Large intestine (tissue), 12 donors: ENCODE measurements at places on chromosomes 16 and 17.
A peak's percentile ranks its signal among the peaks of the same experiment; 100 is the strongest.

DNA sequence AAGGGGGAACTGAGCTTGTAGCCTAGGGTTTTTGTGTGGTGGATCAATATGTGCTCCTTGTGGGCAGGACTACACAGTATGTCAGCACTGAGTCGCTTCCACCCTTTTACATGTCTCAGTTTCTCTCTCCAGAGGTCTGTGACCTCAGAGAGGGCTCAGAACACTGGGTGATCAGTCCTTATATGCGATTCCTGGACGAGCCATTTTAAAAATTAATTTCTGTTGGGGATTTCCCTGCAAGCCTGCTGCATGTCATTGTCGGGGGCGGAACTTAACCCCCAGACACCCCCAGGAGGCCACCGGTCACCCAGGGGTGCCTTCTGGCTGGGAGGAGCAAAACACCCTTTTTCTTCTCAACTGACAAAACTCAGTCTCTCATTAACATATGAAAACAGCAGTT is 14.1 kb downstream of the DHRS7B start:
- peaks cover 3% of the 10 kb centered on the region for H3K36me3 ChIP-seq
- H3K27ac ChIP-seq = no peak overlapping the region
- no peaks in the 10 kb centered on the region for H3K27me3 ChIP-seq
- no peaks in the 10 kb centered on the region for H3K4me1 ChIP-seq

DNA sequence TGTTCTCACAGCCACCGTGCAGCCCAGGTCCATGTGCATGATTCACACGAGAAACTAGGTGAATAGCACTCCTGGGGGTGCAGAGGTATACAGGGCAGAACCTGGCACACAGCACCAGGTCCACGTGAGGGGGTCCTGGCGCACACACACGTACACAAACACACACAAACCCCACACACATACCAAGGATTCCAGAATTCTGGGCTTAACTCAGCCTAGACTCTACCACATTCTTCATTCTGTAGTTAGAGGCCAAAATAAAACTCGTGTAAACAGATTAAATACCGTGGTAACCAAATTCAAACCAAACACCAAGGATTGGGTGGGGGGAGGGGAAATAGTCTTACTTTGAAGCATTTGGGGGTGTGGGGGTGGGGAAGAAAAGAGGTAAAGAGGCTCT is 58.5 kb downstream of the XYLT1 start:
- no peak for DNase-seq
- H3K4me3 ChIP-seq = no peak overlapping the region
- H3K36me3 ChIP-seq = peaks cover 3% of the 10 kb centered on the region
- H3K4me1 ChIP-seq = no peaks in the 10 kb centered on the region
- H3K27ac ChIP-seq = no peak overlapping the region

DNA sequence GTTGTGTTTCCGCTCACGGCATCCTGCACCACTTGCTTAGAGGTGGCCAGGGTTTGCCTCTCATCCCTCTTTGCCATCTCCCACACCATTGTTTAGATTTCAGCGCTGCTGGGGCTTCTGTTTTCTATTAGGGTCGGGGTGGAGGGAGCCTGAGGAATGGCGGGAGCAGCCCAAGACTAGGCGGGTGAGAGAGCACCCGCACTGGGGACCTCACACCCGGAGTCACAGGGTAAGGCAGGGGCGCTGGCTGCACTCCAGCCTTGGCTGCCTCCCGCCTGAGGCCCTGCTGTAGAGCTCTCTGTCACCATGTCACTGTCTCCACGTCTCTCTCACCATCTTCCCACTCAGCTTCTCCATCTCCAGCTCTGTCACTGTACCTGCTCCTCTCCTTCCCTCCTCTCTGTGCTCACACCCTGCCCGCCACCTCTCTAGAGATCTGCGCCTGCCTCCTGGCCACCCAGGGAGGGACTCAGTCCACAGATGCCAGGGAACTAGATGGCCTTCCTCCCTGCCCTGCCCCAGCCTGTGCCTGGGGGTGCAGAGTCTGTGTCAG is 32.8 kb upstream of the ABCC3 start:
- no peak overlapping the region for H3K27ac ChIP-seq
- H3K4me1 ChIP-seq = peaks cover 3% of the 10 kb centered on the region
- H3K36me3 ChIP-seq = no peaks in the 10 kb centered on the region

DNA sequence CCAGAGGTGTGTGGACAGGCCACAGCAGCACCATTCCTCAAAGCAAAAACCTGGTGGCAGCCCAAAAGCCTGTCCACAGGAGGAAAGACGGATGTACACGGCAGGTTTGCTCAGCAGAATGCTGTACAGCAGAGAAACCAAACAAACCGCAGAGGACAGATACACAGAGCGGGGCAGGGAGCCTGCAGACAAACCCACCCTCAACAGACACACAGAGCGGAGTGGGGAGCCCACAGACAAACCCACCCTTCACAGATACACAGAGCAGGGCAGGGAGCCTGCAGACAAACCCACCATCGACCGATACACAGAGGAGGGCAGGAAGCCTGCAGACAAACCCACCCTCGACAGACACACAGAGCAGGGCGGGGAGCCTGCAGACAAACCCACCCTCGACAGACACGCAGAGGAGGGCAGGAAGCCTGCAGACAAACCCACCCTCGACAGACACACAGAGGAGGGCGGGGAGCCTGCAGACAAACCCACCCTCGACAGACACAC is 53.0 kb upstream of the METRNL start:
- H3K4me1 ChIP-seq = no peaks in the 10 kb centered on the region
- H3K27ac ChIP-seq = no peak overlapping the region
- no peak for DNase-seq
- H3K27me3 ChIP-seq = no peaks in the 10 kb centered on the region
- no peak overlapping the region for H3K4me3 ChIP-seq

GRCh38 chr16:12819126-12820117 is 15.7 kb upstream of the CPPED1 start:
- H3K27ac ChIP-seq = no peak overlapping the region
- H3K27me3 ChIP-seq = no peaks in the 10 kb centered on the region
- H3K36me3 ChIP-seq = no peaks in the 10 kb centered on the region
- H3K4me1 ChIP-seq = no peaks in the 10 kb centered on the region
- no peak overlapping the region for H3K4me3 ChIP-seq

- peak; percentile 67 for DNase-seq
- H3K4me1 ChIP-seq = peaks cover 8% of the 10 kb centered on the region
- H3K27ac ChIP-seq = peak overlapping the region; percentile 7
- no peaks in the 10 kb centered on the region for H3K27me3 ChIP-seq
- H3K4me3 ChIP-seq = no peak overlapping the region
Measured at GRCh38 chr17:19304209-19304608, 58.3 kb downstream of the B9D1 start.

GRCh38 chr16:56812884-56813283 is 52.1 kb upstream of the SLC12A3 start:
- no peak for DNase-seq
- H3K4me1 ChIP-seq = no peaks in the 10 kb centered on the region
- no peak overlapping the region for H3K4me3 ChIP-seq
- H3K27me3 ChIP-seq = no peaks in the 10 kb centered on the region

DNA sequence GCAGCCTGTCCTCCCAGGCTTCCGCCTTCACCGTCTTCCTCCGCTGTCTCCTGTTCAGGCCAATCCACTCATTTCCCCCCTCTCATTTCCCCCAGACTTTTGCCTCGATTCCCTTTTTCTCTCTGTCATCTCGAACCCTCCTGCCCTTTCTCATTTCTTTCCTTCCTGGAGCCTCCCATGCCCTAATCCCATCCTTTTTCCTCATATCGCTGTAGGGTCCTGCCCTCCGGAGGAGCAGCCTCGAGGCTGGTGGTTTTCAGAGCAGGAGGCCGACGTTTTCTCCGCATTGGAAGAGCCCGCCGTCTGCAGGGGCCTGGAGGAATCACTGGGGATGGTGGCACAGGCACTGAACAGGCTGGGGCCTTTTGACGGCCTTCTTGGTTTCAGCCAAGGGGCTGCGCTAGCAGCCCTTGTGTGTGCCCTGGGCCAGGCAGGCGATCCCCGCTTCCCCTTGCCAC is 597 bp downstream of the OVCA2 start:
- no peaks in the 10 kb centered on the region for H3K27me3 ChIP-seq
- peak; percentile 59 for DNase-seq
- peaks cover 42% of the 10 kb centered on the region for H3K36me3 ChIP-seq
- peak overlapping the region; percentile 77 for H3K27ac ChIP-seq
- peaks cover 12% of the 10 kb centered on the region for H3K4me1 ChIP-seq

DNA sequence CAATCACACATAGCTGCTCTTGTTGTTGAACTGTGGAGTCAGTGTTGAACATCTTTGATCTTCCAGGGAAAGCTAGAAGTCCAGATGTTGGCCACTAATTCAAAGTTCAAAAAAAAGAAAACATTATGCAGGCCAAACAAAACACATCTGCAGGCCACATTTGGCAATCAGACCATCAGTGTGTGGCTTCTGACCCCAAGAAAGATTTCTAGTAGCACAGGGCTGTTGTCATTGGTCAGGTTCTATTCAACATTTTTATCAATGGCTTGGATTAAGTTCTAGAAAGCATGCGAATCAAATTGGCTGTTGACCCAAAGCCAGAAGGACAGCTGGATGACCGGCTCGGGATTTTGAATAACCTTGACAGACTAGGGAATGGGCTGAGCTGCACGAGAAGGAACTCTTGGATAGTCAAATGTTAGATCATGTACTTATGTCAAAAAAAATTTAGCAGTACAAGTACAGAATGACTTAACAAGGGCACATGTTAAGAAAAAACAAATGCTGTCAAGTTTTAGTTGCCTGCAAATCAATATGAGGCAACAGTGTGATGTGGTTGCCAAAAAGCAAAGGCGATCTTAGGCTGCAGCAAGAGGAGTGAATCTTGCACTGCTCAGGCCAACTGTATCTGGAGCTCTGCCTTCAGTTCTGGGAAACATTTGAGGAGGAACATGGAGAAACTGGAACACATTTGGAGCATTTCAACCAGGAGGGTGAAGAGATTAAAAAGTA is 187.6 kb downstream of the RGS9 start:
- H3K27ac ChIP-seq = no peak overlapping the region
- H3K4me3 ChIP-seq = no peak overlapping the region
- no peaks in the 10 kb centered on the region for H3K36me3 ChIP-seq
- no peaks in the 10 kb centered on the region for H3K27me3 ChIP-seq
- no peak for DNase-seq

- no peak overlapping the region for H3K4me3 ChIP-seq
- DNase-seq = no peak
- no peak overlapping the region for H3K27ac ChIP-seq
- H3K27me3 ChIP-seq = no peaks in the 10 kb centered on the region
Measured at GRCh38 chr17:7312432-7313087, 2.6 kb downstream of the GPS2 start.

GRCh38 chr17:4899341-4900230 is at the start of gene C17orf107:
TSS of gene C17orf107 (plus strand) at chr17:4899536. CDS start at chr17:4899763, 227 bp downstream.
- H3K4me1 ChIP-seq = peaks cover 32% of the 10 kb centered on the region
- peak; percentile 79 for DNase-seq

- H3K4me1 ChIP-seq = peaks cover 28% of the 10 kb centered on the region
- DNase-seq = no peak
- peak overlapping the region; percentile 80 for H3K27ac ChIP-seq
- H3K27me3 ChIP-seq = no peaks in the 10 kb centered on the region
- no peaks in the 10 kb centered on the region for H3K36me3 ChIP-seq
Measured at GRCh38 chr17:78377858-78378224, 608 bp upstream of the PGS1 start.

DNA sequence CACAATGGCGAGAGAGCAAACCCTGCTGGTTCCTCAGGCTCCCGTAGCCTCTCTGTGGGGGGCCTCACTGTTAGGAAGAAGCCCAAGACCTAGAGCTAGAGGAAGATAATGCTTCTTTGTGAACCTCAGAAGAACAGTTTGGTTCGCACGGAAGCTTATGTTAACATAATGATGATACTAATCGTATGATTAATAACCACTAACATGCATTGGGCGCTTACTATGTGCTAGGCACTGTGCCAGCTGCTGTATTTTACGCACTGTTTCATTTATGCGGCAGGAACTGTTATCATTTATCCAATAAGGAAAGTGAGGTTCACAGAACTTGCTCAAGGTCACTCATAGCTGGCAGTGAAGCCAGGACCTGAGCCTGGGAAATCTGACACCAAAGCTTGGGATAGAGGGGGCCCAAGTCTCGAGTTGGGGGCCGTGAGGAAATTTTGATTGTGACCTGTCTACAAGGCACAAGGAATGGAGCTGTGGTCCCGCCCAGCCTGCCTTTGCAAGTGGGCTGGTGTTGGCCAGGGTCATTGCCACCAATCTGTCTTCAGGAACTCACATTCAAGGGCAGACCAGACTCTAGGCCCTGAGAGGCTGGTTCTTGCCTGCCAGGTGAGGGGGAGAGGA is 6.8 kb downstream of the PRCD start:
- no peak overlapping the region for H3K4me3 ChIP-seq
- peaks cover 12% of the 10 kb centered on the region for H3K4me1 ChIP-seq
- peaks cover 20% of the 10 kb centered on the region for H3K27me3 ChIP-seq
- DNase-seq = no peak
- no peaks in the 10 kb centered on the region for H3K36me3 ChIP-seq

DNA sequence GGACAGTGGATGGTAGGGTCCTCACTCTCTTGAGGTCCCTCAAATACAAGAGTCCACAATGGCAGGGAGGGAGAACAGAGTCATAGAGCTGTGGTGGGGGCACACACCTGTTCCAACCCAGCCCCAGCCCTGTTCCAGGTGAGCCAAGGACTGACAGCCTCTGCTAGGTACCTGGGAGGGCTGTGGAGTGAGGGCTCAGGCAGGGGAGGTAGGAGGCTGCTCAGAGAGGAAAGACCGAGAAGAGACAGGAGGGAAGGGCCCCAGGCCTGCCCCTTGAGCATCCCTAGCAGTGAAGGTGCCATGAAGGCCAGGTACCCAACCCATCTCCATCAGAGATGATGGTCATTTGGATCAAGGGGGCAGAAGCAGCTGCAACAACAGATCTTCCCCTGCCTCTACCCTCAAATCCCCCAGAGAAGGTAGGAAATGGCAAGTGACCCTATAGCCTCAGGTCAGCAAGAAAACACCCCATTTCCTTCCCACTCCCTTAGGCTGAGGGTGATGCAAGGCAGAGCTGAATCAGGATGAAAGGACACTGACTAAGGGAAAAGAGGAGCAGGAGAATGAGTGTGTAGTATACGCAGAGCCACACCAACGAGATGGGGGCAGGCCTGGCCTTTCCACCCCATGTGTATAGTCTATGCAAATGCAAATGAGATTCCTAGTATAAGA is 28.6 kb downstream of the CD300LG start:
- H3K27me3 ChIP-seq = no peaks in the 10 kb centered on the region
- H3K4me1 ChIP-seq = peaks cover 69% of the 10 kb centered on the region
- no peak for DNase-seq
- H3K27ac ChIP-seq = no peak overlapping the region

DNA sequence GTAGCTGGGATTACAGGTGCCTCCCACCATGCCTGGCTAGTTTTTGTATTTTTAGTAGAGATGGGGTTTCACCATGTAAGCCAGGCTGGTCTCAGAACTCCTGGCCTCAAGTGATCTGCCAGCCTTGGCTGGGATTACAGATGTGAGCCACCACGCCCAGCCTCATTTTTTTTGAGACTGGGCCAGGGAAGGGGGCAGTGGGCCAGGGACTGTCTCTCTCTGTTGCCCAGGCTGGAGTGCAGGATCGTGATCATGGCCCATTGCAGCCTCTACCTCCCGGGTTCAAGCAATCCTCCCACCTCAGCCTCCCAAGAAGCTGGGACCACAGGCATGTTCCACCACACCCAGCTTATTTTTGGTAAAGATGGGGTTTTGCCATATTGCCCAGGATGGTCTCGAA is 16.0 kb downstream of the RSL1D1 start:
- H3K4me1 ChIP-seq = no peaks in the 10 kb centered on the region
- DNase-seq = no peak
- no peaks in the 10 kb centered on the region for H3K27me3 ChIP-seq
- H3K27ac ChIP-seq = no peak overlapping the region
- peaks cover 40% of the 10 kb centered on the region for H3K36me3 ChIP-seq

GRCh38 chr16:3823427-3823826 is 57.1 kb downstream of the CREBBP start:
- no peak overlapping the region for H3K4me3 ChIP-seq
- DNase-seq = no peak
- H3K27me3 ChIP-seq = no peaks in the 10 kb centered on the region
- H3K27ac ChIP-seq = no peak overlapping the region
- H3K36me3 ChIP-seq = peaks cover 8% of the 10 kb centered on the region
- H3K4me1 ChIP-seq = peaks cover 10% of the 10 kb centered on the region
